HAP-1 (cell line): ENCODE measurements at places on chromosomes 11 and 22.

DNA sequence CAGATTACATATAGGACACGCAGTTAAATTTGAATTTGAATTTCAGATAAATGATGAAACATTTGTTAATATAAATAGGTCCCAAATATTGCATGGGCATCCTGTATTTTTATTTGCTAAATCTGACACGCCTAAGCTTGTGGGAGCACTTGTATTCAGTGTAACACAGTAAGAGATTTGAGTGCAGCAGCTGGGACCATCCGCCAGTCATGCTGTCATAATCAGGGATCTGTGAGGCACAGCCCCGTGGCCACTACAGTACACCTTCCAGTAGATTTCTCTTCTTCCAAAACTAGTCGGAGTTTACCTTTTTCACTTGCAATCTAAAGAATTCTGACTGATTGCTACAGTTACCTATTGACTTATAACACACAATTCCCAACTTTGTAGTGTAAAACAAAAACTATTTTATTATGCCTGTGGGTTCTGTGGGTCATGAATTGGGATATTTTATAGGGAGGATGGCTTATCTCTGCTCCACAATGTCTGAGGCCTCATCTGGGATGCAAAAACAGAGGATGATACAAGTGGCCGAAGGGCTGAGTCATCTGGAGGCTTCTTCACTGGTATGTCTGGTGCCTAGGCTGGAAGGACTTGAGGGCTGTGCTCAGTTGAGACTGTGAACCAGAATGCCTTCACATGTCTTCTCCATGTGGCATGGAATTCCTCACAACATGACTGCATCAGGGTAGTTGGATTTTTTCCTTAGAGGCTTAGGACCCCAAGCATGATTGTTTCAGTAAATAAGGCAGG, 74.1 kb downstream of the PRSS23 start:
- no peak for DNase-seq

- DNase-seq, result no peak
These were observed 5.0 kb upstream of the RFPL3 start for GRCh38 chr22:32352681-32353080.

DNA sequence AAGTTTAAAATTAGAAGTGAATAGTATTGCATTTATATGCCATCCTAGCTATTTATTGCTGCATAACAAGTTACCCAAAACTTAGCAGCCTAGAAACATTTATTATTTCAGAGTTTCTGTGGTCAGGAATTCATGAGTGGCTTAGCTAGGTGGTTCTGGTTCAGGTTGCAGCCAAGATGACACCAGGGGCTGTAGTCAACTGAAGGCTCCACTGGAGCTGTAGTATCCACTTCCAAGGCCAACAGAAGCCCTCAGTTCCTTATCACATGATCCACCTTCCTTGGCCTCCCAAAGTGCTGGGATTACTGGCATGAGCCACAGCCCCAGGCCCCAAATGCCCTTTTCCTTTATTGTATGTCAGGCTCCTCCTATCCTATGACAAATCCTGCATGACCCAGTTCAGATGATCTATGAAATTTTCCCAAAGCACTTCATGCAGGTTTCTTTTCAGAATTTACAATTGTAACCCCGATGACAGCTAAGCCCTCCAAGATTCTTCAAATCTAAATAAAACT, 6.1 kb upstream of the ALG8 start:
- no peak for DNase-seq

GRCh38 chr11:11463405-11463804, 110.4 kb upstream of the CSNK2A3 start:
- peak; percentile 88 for DNase-seq

DNA sequence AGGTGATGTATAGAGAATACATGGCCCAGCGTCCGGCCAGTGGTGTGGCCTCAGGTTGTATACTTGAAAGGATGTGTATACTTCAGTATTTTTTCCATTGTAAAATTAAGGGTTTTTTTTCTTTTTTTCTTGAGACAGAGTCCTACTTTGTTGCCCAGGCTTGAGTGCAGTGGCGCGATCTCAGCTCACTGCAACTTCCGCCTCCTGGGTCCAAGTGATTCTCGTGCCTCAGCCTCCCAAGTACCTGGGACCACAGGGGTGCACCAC, 15.8 kb downstream of the ZBTB16 start:
- no peak for DNase-seq

DNA sequence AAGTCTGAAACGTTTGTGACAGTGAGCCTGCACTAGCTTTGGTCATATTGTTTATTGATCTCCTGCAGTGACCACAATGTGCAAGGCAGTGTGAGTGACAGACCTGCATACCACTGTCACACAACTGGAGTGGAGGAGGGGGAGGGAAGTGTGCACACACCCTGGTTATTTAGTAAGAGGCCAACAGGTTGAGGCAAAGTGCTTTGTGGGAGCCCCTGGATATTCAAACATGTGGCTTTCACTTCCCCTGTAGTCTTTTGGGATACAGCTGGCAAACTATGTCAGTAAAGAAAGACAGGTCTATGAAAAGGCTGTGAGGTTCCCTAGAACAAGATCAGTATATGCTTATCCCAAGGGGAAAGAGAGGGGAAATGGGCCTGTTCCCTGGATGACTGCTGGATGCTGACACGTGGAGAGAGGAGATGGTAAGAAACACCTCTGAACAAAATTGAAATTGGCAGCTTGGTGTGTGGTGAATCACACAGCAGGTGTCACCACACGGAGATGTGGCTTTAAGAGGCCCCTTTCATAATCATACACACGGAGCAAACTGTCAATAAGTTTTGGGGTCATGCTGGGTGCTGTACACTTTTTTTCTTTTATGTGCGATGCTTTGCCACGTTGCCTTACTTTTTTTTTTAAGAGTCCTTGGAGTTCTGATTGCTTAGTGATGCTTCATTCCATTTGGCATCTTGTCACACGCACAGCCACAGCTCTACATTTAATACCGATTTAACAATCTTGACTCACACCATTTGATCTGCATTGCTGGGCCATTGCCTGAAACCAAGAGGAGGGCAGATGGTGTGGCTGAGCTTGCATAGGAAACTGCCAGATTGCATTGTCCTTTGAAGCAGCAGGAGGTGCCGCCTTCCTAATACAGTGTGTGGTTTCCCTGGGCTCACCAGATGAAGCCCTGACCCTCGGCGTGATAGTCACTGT, 11.3 kb downstream of the OSBP2 start:
- DNase-seq, result no peak

GRCh38 chr22:31603081-31603525, 58.9 kb downstream of the PISD start:
- no peak for DNase-seq

DNA sequence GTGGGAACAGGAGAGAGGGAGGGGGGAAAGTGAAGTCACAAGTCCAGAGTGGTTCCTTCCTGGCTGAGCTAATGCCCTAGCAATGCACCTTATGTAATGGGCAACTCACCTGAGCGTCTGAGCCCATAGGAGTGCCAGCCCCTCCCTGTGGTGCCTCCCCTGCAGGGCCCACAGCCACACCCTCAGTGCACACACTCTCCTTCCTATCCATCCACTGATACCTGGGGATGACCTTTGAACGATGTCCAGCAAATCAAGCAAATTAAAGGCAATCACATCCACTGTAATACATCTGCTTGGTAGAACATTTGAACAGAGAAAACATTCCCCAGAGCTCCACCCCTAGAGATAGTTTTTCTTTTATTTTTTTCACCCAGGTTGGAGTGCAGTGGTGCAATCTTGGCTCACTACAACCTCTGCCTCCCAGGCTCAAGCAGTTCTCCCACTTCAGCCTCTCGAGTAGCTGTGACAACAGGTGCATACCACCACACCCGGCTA, 19.6 kb upstream of the MICAL2 start:
- no peak for DNase-seq

DNA sequence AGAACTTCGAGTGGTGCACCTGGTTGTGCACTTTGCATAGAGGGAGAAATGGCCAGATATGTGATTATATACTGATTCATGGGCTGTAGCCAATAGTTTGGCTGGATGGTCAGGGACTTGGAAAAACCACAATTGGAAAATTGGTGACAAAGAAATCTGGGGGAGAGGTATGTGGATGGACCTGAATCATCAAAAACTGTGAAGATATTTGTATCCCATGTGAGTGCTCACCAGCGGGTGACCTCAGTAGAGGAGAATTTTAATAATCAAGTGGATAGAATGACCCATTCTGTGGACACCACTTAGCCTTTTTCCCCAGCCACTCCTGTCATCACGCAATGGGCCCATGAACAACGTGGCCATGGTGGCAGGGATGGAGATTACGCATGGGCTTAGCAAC, 48.0 kb upstream of the NARS2 start:
- no peak for DNase-seq

- no peak for DNase-seq
These were observed 31.5 kb upstream of the SLC22A12 start for GRCh38 chr11:64559351-64560138.

DNA sequence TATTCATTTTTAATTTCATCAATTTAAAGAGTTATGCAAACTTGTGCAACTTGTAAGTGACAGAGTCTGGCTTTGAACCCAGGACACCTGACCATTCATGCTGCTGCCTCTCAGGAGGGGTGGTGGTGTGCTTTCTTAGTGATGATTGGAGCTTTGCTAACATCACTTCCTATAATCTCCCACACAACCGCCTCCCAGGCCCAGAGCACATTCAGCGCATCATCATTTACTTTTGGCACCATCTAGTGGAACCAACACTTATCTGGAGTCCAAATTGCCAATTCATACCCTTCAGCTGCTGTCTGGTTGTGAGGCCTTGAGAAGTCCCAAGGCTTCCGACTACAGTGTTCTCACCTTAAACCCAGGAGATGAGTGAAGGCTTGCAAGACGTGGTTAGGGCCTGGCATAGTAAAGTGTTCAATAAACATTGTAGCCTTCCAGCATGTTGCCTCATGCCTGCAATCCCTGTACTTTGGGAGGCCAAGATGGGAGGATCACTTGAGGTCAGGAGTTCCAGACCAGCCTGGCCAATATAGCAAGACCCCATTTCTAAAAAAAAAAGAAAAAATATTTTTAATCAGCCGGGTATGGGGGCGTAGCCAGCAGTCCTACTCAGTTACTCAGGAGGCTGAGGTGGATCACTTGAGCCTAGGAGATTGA, 1.1 kb upstream of the TTLL1 start:
- DNase-seq, result peak; percentile 70
